Esophagus muscularis mucosa (tissue), 4 donors: ENCODE measurements at places on chromosomes 6 and 20. TPM values are rescaled to one million over a fixed set of nuclear protein-coding genes. Genes with fewer than 3 reads are reported as not detected.
A peak's percentile ranks its signal among the peaks of the same experiment; 100 is the strongest.

- peak; percentile 80 for DNase-seq
Measured at GRCh38 chr6:41280381-41281057, 6.0 kb downstream of the TREM1 start.

DNA sequence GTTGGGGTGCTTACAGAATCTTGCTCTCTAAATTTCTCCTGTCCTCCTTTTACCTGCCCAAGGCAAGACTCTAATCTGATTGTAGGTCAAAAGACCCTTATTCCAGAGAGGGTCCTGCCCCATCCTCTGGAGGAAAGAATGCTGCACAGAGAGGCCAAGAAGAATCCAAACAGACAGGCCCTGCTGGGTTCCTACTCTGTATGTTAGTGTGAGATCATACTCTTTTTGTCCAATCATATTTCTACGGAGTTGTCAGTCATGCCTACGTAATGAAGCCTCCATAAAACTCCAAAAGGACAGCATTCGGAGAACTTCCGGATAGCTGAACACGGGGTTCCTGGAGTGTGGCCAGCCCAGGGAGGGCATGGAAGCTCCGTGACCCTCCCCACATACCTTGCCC lies 50.5 kb downstream of the VEGFA start:
- DNase-seq = no peak

DNA sequence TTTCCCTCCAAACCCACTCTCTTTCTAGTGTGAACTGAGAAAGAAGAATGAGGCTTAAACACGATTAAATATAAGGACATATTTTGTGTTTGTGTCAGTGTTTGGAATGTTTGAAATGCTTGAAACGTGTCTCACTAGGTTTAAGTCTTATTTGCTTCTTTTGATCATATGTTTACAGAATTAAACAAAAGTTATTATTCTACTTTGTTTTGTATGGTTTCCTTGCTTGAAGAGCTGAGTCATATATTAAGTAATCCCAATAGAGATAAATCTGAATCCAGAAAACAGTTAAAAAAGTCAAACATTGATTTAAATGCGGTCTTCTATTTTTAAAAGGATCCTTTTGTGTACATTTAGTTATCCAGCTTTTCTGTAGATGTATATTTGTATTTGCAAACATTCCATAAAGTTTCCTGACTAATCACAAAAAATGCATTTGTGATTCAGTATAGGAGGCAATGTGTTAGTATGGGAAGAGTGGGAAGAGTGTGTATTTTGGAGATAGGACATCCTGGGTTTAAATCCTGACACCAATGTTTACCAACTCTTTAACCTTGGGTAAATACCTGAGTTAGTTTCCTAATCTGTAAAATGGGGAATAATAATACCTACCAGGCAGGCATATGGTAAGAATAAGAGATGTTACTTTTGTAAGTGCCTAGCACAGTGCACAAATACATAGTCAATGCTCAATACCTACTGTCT lies 72.9 kb downstream of the TSBP1 start:
- no peak for DNase-seq

DNA sequence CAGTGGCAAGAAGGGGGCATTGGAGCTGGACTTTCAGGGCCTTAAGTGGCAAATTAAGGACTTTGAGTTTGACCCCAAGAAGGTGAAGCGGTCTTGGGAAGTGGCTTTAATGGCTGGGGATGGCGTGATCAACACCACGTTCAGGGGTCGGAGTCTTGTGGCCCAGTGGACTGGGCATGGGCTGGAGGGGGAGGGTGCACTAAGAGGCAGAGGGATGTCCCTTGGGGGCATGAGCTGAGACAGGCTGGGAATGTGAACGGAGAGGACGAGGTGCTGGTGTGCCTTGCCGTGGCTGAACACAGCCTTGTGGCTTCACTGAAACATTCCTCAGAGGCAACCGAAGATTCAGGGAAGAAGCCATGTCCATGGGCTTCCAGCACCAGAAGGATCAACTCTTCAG lies 227.0 kb downstream of the SYNDIG1 start:
- peak; percentile 66 for DNase-seq

DNA sequence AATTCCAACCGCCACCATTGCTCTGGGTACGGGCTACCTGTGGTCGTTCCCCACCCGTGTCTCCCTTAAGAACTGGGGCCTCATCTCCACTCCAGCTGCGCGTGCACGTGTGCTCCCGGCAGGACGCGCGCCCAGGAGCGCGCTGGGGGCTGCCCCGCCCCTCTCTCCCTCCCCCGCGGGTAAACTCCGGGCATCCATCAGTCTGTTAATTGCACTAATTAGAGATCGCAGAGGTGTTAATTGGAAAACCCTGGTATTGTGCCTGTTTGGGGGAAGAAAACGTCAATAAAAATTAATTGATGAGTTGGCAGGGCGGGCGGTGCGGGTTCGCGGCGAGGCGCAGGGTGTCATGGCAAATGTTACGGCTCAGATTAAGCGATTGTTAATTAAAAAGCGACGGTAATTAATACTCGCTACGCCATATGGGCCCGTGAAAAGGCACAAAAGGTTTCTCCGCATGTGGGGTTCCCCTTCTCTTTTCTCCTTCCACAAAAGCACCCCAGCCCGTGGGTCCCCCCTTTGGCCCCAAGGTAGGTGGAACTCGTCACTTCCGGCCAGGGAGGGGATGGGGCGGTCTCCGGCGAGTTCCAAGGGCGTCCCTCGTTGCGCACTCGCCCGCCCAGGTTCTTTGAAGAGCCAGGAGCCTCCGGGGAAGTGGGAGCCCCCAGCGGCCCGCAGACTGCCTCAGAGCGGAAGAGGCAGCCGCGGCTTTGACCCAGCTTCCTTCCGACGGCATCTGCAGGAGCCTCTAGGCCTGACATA lies 14.4 kb downstream of the FOXP4 start:
- no peak for DNase-seq

- DNase-seq = no peak
Measured at GRCh38 chr6:57255451-57256169, 33.5 kb upstream of the RAB23 start.

DNA sequence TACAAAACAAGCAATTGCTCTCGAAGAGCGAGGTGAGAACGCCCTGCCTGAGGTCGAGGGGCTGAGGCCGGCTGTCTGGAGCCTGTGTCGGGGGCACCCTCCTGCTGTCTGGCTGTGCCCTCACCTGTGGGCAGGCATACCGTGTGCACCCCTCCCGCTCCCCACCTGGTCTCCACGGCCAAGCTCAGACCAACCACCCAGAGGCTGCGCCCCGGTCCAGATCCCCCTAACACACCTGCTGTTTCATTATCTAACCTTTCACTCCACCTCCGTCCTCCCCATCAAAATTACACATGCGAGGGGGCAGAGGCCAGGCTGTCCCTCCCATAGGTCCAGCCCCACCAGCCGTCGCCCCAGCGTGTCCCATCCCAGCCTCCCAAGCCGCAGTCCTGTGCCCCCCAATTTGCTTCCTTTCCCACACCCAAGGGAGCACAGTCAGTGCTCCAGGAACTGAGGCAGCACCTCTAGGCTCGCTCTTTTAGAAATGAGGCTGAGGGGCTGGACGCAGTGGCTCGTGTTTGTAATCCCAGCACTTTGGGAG lies 35.2 kb downstream of the NTSR1 start:
- no peak for DNase-seq

GRCh38 chr6:140041056-140041455 lies 666.6 kb upstream of the CITED2 start:
- DNase-seq = no peak

DNA sequence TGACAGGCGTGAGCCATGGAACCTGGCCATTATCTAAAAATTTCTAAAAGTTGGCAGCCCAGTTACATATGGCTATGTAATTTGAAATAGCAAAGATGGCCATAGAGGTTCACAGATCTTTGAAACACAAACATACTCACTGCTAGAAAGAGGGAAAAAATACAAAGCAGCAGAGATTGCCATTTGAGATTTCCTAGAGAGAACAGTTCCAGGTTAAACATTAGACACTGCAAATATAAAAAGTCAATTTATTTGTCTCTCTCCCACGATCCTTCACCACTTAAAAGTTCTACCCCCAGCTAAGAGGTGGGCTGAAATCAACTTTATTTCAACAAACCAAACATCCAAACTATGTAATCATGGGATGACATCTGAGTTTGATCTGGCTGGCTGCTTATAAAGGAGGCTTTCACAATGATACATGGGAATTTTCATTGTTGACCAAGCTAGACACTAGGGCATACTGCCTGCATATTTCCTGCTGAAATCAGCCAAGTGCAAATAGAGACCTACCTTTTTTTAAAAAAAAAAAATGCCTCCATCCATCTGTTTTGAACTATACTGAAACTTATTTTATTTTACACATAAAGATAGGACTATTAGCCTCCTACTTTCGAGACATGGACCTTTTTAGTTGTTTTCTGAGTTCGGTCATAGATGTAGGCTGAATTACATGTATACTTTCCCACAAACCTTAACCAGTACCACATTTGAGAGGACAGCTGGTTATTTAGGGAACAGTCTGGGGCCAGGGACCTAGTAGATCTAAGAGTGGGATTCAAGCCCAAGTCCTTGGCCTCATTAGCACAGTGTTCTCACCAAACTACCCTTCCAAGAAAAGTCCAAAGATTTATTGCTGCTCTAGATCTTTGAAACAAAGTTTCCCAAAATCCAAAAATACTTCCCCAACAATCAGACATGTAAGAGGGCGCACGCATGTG lies 16.6 kb downstream of the DCDC2 start:
- DNase-seq = no peak

- DNase-seq = no peak
Measured at GRCh38 chr6:40713002-40713719, 126.0 kb upstream of the LRFN2 start.

The GRM1 gene
- not detected for total RNA-seq

The HCK gene
- 9.0 TPM for total RNA-seq

The SLA2 gene
- 0.99 TPM for total RNA-seq

The SNAI1 gene
- total RNA-seq = 3.4 TPM

The PCK1 gene
- 0.06 TPM for total RNA-seq
